ENCODE measurements at places on chromosomes 5 and 9.

DNA sequence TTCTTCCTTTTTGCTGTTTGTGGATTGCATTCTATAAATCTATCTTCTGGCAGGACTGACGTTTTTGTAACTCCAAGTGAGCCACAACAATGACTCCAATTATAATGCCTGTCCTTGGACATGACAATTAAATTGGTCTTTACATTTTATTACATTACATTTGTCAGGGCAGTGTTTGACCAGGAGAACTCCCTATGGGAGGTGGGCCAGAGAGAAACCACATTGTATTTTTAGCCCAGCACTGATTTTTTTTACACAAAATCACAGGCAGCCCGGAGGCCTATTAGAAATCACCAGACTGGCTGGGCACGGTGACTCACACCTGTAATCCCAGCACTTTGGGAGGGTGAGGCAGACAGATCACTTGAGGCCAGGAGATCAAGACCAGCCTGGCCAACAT is 99.1 kb upstream of the SMC5 start:
- no peak for DNase-seq

GRCh38 chr5:33310451-33310850 is 130.3 kb upstream of the TARS1 start:
- no peak for DNase-seq

- no peak for DNase-seq
These were observed 90.7 kb downstream of the PPARGC1B start for GRCh38 chr5:149820536-149821510.

- no peak for DNase-seq
These were observed 6.1 kb upstream of the MEGF9 start for GRCh38 chr9:120720404-120720803.

GRCh38 chr9:83708515-83709158 is 879 bp upstream of the UBQLN1 start:
- DNase-seq, result peak; percentile 34
